ENCODE measurements at places on chromosomes 6 and 20. TPM values are rescaled to one million over a fixed set of nuclear protein-coding genes. Genes with fewer than 3 reads are reported as not detected.

DNA sequence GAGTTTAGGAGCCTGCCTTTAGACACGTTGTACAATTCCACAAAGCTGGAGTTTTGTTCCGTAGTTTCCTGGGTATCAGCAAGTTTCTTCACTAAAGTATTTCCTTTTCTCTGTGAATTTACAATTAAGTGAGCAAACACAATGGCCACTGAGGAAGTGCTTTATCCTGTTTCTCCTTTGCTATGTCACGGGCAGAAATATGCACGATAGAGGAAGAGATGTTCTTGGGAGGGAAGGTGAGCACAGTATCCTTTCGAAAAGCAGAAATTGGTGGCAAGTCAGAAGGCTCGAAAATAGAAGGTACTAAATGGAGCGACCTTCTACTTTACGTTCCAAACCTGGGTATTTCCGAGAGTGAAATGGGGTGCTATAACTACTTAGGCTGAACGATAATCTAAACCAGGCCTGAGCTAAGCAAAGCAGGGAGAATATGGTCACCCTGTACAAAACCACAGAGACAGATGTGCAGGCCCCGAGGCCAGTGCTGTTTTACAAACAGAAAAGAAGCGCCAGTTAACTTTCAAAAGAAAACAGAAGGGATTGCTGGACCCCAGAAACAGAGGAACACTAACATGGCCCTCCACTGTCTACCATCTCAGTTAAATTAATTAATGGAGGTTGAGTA, 259.6 kb downstream of the TBC1D7 start:
- DNase-seq: no peak

GRCh38 chr20:35301426-35301825, 9.2 kb upstream of the FAM83C start:
- DNase-seq: no peak

DNA sequence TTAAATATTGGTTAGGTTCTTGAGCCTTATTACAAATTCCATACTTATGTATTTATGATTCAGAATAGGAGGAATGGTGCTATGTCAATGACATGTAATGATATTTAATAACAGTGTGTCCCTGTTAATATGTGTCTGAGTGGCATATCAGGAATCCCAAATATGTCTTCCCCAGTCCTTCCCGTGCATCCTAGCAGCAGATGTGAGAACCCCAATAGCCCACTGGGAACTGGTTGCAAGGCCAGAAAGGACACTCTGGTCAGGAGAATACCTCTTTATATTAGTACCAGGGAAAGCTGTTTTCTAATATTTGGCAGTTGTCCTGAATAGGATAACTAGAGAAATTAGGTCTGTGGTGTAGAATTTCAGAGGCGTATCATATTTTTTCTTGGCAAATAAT, 159.1 kb upstream of the PDE7B start:
- no peak for DNase-seq

- DNase-seq: no peak
These were observed 408.8 kb upstream of the MAN1A1 start for GRCh38 chr6:119758385-119758784.

- DNase-seq: no peak
These were observed 45.8 kb downstream of the SNX9 start for GRCh38 chr6:157868835-157869234.

GRCh38 chr20:704726-705125, 29.1 kb upstream of the SCRT2 start:
- no peak for DNase-seq

- DNase-seq: peak; percentile 34
These were observed 21.1 kb downstream of the SESN1 start for GRCh38 chr6:109073344-109074132.

DNA sequence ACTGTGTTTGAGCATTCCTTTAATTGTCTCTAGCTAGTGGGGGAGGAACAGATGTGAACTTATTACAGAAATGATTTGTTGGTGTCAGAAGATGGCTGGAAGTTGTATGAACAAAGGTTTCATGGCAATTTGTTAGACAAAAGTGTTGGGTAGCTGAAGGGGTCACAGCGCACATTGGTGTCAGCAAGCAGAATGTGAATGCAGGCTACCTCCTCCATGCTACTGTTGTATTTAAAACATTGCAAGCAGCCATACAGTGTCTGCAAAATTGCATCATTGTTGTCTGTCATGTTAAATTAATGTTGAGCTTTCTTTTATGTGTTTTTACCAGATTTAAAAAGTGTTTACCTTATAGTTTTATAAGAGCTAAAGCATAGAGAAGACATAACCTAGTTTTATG, 6.2 kb downstream of the LRRC1 start:
- no peak for DNase-seq

DNA sequence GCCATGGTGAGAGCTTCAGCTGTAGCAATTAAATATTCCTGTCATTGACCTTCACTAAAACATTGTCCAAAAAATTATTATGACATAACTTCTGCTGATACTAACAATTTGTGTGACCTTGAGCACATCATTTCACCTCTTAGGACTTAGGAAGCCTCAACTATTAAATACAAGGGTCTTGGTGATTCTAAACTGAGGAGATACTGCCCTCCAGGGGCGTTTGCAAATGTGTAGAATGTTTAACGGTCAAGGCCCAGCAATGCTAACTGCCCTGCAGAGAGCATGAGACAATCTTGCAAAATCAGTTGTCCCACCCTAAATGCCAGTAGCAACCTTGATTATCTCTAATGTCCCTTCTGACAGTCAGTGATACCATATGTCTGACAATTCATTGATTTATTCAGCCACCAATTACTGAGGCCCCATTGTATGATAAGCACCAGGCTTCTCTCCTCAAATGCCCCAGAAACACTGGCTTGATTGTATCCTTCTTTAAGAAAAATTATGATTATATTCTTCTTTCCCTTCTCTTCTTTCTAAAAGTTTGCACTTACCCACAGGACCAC, 284.1 kb upstream of the PLN start:
- no peak for DNase-seq

GRCh38 chr6:105253787-105254186, 74.0 kb upstream of the POPDC3 start:
- no peak for DNase-seq

DNA sequence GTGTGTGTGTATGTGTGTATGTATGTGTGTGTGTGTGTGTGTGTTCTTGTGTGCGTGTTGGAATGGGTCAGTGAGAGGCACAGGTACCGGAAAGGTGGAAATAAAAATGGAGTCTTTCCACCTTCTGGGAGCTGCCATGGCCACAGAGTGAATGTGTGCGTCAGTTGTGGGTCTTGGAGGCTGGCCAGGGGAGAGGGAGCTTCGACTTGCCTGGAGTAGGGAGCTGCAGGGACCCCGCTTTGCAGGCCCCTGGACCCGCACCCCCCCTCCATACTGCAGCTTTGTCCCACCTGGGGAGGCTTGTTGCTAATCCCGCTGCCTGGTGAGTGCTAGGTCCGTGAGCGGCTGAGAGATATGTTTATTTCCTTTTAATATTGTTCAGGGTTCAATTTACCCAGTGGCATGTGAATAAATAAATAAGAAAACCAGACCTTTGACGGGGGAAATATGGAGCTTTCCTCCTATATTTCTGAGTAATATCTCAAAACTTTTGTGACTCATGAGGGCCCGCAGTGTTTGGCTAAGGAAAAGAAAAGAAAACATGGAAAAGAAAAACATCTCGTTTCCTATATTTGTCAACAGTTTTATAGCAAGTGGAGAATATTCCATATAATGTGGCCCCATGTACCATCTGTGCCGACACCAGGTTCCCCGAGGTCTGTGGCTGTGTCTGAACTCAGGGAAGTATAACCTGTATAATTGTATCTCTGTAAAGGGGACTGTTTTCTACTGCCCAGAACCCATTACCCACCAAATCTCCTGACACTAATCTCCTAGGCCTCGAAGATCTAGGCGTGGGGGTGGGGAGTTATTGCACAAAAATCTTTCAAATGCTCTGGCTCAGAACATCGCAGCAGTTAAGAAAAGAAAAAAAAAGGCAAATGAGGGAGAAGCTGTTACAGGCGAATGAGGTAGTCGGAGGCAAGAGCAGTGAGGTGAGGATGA, 24.6 kb upstream of the CCDC167 start:
- DNase-seq: peak; percentile 64

GRCh38 chr6:156776470-156776839, 723 bp upstream of the ARID1B start:
- no peak for DNase-seq

DNA sequence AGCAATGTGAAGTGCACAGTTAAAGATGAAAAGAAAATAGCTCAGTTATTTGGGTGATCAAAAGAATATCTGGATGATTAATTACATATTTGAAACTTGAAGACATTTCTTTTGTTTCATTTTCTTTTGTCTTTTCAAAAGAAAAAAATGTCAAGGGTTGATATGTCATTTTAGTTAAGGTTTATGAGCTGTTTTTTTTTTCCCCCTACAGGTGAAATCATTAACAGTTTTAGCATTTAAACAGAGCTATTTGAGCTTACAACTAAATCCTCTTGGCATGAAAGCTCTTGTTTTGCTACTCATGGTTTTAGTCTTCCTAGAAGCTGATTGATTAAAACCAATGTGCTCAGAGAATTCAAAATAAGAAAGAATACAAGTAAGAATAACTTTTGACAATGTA, 887.3 kb downstream of the PHF3 start:
- no peak for DNase-seq

GRCh38 chr6:154252678-154253077, 103.9 kb downstream of the IPCEF1 start:
- no peak for DNase-seq

DNA sequence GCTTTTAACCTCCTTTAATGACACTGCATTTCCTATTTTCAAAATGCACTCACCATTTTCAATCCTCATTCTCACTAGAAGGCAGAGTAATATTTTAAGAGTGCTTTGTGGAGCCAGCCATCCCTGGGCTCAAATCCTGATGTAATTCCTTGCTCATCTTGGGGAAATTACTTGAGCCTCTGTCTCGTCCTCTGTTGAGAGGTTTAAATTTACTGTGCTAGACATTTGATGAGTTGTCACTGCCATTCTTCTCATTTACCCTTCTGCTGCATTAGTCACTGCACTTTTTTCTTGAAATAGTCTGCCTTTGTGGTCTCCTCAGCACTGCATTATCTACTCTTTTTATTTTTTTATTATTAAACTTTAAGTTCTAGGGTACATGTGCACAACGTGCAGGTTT, 150.0 kb upstream of the HDDC2 start:
- DNase-seq: no peak

DNA sequence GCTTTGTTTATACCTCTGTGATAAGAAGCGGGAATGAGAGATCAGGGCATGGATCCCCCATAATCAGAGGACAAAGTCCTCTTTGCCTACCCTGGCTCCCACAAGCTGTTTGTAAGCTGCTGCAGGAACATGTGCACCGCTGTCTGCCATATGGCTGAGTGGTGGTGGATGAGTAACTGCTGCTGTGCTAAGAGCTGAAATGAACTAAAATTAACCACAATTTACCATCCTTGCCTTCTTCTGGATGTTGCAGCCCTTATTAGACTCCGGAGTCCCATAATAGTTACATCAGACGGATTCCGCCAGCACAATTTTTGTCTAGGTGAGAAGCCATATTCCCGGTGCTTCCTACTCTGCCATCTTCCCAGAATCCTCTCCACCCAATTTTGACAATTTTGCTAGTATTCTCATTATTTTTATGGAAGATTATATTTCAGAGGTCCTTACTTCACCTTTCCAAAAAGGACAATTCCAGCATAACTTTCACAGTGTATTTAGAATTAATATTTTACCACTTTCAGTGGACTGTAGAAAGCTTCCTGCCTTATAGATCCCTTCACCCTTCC, 6.0 kb upstream of the CMTR1 start:
- no peak for DNase-seq

GRCh38 chr6:167898673-167899311, 72.1 kb downstream of the AFDN start:
- peak; percentile 22 for DNase-seq

- peak; percentile 43 for DNase-seq
These were observed 522.0 kb upstream of the GJE1 start for GRCh38 chr6:141610741-141611140.

GRCh38 chr20:54176610-54177009, 2.8 kb upstream of the CYP24A1 start:
- no peak for DNase-seq

- no peak for DNase-seq
These were observed 48.8 kb downstream of the CTCFL start for GRCh38 chr20:57476084-57476526.

GRCh38 chr6:112005013-112005371, 48.9 kb upstream of the CCN6 start:
- no peak for DNase-seq

GRCh38 chr6:82251942-82252341, 4.4 kb upstream of the IBTK start:
- peak; percentile 15 for DNase-seq

SMLR1 gene
- total RNA-seq: not detected

DZANK1 gene
- 0.66 TPM for total RNA-seq

ZNFX1 gene
- total RNA-seq: 22.8 TPM

BLOC1S5 gene
- 14.8 TPM for total RNA-seq

PKHD1 gene
- total RNA-seq: not detected

DCBLD1 gene
- 17.3 TPM for total RNA-seq

MYCT1 gene
- not detected for total RNA-seq

PROKR2 gene
- total RNA-seq: not detected

HLA-DMB gene
- 4.6 TPM for total RNA-seq

CST1 gene
- 0.15 TPM for total RNA-seq

TRIM40 gene
- not detected for total RNA-seq

HLA-DOA gene
- 0.14 TPM for total RNA-seq

LPA gene
- not detected for total RNA-seq

RARS2 gene
- total RNA-seq: 19.7 TPM

FUT9 gene
- total RNA-seq: not detected

Data from H4 (cell line).